Activated T-cell treated with anti-CD3 and anti-CD28 coated beads, Interleukin-2, amount 50 U/mL, for 1 hour (primary cell): ENCODE measurements at places on chromosomes 3 and 15.

GRCh38 chr15:100524326-100524725 is 4.4 kb downstream of the CERS3 start:
- DNase-seq, result no peak

DNA sequence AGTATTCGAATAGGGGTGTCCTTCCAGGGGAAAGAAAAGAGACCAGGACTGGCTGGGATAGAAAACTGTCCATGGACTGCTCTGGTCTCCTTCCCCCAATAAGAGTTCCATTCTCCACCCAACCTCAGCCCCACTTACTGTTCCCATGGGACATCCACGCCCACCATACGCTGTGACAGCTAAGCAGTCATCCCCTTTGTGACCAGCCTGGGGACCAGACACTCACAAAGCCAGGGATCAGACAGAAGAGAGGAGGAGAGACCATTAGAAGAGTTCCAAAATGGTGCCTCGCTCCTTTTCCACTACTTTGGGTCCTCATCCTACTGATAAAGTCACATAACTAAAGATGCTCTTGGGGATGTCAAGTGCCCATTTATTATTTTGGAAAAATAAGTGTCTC is 27.6 kb upstream of the GNB5 start:
- no peak for DNase-seq

- DNase-seq, result no peak
Measured at GRCh38 chr3:34863485-34863884, 775.8 kb upstream of the ARPP21 start.

- no peak for DNase-seq
Measured at GRCh38 chr3:18122264-18122663, 302.9 kb downstream of the SATB1 start.

- no peak for DNase-seq
Measured at GRCh38 chr3:181710345-181711291, 1.1 kb upstream of the SOX2 start.

DNA sequence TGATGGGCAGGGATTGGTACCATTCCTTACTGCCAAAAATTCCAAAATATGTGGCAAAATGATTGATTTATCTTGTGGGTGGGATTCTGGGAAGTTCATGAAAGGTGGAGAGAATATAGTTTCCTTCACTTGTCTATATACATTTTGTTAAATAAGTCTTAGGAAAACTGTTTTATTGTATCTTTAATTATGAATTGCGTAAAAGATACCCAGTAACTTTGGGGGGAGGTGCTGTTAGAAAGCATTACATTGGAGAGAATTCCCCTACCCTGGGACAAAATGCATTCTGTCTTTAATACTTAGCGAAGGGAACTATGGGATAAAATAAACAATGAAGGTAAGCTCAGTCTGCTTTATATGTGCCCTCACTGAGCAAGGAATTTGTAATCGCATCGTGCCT is 4.6 kb downstream of the SETD5 start:
- DNase-seq, result no peak

GRCh38 chr3:134904776-134905646 is 110.0 kb downstream of the EPHB1 start:
- DNase-seq, result no peak

DNA sequence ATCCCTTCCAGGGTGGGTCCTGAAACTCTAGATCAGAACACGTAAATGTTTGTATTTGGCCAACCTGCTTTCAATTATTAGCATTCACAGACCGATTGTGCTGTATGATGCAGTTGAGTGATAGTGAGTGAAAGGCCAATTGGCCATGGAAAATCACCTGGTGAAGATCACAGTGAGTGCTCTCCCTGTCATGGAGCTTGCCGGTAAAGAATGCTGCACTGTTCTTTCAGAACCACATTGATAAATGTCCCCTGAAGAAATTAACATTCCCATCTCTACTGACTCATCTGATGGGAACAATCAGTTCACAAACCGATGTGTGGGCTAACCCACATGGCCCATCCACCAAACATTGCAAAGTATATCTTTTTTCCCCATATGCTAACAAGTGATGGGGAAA is 324.8 kb upstream of the TBL1XR1 start:
- DNase-seq, result no peak

- DNase-seq, result no peak
Measured at GRCh38 chr15:96306321-96306720, 24.2 kb upstream of the NR2F2 start.

DNA sequence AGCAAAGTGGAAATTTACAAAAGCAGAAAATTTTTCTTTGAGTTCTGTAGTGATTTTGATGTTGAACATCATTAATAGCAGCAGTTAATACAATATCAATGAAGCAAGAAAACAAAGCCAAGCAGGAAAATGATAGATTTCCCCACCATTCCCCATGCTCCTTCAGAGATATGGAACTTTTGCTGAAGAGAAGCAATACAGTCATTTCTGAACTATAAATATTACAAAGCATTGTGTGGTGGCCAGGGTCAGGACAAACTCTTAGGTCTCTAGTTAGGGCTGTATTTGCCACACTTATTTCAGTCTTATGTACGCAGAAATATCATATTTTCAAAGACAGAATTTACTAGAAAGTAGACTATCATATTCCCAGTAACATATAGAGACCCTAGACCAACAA is 88.8 kb upstream of the P3H2 start:
- DNase-seq, result no peak

- no peak for DNase-seq
Measured at GRCh38 chr15:66729331-66729951, 27.4 kb downstream of the SMAD6 start.

DNA sequence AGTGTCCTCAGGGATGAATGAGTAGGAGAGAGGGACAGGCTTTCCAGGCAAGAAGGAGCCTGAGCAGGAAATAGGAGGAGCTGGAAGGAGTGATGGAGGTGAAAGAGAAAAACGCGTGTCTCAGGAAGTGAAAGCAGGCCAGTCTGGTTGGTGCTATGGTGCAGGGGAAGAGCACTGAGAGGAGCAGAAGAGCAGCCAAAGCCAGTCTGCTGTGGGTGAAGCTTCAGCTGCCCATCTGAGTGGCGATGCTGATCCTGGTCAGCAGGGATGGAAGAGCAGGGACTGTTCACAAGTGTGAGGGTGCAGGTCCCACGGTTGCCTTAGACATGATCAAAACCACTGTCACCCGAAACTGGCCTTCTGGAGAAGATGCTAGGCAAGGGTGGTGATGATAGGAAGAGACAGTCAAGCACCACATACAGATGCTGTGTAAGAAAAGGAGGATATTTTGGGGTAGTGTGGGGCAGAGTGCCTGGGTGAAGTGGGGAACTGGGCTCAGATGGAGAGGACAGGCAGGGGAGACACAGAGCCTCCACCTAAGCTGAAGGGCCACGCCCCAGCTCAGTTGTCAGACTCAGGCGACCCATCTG is 5.5 kb upstream of the KY start:
- DNase-seq, result no peak

DNA sequence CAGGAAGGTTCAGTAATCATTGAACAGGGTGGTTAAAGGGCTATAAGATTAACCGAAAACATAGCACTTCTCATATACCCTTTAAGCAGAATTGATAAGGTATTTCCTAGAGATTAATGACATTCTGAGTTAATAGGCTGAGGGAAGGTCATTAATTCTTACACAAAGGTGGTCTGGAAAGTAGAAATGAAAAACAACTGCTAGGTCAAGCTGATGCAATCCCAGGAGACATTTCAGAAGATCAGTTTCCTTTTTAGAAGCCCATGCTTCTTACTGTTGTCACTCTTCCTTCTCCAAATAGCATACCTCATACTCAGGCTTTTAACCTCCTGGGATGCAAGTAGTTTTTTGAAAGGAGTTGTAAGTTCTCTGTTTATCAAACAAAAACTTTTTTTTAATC is 8.8 kb downstream of the FILIP1L start:
- no peak for DNase-seq

DNA sequence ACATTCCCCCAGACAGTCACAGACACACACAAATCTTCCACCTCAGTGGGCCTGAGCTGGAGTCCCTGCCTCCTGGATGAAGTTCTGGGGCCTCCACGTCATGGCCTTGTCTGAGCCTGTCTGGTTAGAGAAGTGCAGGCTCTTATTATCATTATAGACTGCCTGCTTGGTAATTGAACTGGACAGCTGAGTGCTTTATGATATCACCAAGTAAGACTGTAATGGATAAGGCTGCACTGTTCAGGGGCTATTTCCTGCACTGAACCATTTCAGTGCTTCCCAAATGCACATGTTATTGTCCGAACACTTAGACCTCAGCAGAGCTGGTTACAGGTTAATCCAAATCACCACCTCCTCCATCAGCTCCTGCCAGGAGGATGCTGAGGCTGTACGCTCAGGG is 8.7 kb upstream of the ST6GAL1 start:
- DNase-seq, result no peak

DNA sequence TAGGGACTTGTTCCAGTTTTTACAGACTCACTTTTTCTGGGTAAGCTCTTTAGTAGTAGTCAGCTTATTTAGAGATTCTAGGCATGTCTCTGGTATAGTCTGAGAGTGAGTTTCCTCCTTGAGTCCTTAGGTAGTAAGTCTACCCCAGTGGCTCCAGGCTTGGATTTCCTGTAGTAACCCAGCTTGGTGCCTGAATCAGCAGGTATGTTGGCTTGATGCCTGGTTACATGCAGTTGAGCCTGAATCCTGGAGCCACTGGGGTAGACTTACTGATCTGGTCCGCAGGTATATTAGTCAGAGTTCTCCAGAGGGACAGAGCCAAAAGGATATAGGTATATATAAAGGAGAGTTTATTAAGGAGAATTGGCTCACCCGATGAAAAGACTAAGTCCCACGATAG is 85.8 kb upstream of the RBMS3 start:
- DNase-seq, result no peak

DNA sequence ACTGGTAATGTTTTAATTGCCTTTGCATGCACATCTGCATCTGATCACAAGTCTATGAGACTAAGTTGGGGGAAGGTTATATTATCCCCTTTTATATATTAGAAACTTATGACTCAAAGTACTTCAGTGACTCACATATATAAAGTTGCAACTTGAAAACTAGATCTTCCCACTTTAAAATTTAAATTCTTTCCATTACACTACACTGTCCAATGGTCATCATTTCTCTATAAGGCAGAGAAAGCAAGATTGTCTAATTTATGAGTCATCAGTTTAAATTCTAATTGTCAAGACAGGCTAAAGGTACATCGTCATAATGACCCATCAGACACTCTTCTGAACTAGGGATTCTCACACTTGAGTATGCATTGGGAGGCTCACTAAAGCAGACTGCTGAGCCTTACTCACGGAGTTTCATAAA is 37.9 kb downstream of the CPA3 start:
- DNase-seq, result no peak

- no peak for DNase-seq
Measured at GRCh38 chr3:11288021-11288491, 15.9 kb downstream of the ATG7 start.

GRCh38 chr3:9301798-9302197 is 52.4 kb upstream of the SRGAP3 start:
- no peak for DNase-seq

DNA sequence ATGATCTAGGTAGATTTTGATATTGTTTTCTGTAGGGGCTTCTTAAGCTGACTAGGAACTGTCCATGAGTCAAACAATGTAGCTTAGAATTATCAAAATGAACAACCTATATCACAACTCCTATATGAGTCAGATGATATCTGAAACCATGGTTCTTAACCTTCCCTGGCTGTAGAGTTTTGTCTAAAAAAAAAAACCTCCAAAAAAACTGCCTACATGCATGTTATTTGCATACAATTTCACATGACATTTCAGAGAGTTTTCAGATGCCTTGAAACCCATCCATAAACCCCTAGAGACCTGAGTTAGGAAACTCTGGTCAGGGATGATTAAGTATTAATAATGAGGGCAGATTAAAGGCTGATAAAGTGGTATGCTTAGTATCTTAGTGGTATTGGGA is 157.0 kb downstream of the CHST2 start:
- no peak for DNase-seq

DNA sequence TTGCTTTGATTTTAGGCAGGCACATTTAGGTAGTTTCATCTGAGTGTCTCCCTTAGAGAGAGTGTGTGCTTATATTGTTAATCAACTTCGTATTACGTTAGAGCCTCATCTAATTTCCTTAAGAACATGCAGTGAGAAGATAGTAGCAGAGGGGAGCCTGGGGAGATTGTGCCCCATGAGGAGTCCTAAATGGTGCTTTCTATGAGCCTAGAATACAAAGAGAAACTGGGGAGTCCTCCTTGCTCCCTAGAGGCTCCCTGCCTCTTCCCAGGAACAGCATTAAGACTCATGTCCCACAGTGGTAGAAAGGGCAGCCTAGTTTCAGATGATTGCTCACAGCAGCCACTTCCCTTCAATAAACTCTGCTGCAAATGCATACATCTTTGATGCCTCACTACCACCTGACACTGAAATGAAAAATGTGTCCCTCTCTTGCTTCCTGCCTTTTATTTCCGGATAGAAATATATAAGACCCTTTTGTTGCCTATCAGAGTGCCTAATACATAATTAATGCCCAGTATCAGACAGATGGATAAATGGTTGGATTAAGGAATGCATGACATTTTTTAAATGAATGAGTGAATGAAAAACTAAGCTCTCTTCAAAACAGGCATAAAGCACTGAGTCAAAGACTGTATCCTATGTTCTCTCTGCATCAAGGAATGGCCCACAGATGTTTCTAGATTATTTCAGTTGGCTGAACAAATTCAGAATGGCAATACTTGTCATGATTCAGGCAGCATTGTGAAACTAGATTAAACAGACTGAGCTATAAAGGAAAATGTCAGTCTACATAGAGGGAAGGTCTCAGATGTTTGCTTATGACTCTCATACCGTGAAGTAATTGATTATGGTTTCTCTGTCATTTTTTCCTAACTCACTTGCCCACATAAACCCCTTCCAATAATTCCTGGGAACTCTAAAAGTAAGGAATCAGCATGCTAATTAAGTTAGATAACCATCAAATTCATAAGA is 362.1 kb downstream of the LRRC3B start:
- DNase-seq, result no peak

DNA sequence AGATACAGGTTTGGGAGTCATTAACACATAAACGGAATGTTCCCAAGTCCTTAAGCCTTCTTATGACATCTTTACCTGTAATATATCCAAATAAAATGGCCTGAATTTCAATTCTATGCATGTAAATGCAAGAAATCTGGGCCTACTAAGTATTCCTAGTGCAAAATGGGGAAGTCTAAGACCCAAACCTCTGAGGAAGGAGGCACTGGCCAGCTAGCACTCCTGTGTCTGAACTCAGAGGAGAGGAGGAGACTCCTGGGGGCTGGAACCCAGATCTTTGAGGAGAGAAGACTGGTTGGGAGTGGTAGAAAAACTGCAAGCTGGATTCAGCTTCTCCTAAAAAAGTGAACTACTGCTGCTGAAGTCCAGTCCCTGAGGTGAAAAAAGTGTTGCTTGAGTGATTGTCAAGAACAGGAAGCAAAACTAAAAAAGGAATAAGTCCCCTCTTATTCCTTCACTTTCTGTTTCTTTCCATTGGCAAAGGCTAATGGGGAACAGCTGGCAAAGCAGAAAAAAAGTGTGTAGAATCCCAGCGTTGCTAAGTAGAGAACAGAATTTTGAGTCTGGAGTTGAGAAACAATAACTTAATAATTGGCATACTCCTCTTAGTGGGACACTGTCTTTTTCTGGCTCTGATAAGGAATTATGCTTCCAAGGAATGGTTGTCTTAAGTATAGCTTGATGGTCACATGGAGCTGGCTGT is 54.8 kb upstream of the ATP2C1 start:
- DNase-seq, result no peak
